ENCODE measurements at places on chromosomes 2 and 18. TPM values are rescaled to one million over a fixed set of nuclear protein-coding genes. Genes with fewer than 3 reads are reported as not detected.

GRCh38 chr2:185291035-185291647, 447.5 kb upstream of the FSIP2 start:
- no peak for DNase-seq

DNA sequence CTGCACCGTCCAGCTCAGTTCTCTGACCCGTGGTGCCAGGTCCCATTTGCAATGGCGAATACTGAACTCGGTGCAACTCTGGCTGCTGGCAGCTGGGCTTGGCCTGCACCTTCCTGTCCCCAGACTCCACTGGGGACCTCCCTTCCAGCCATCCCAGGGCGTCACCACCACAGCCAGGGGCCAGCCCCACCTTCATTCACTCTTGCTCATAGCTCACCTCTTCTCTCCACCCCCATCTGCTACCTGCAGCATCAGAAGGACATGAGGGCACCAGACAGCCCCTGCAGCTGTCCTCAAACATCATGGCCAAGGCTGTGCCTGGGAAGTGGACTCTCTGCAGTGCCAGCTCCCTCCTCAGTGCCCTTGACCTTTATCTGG, 16.2 kb upstream of the ALPI start:
- DNase-seq = peak; percentile 35

- DNase-seq = no peak
These were observed 11.9 kb downstream of the FABP1 start for GRCh38 chr2:88115825-88116518.

DNA sequence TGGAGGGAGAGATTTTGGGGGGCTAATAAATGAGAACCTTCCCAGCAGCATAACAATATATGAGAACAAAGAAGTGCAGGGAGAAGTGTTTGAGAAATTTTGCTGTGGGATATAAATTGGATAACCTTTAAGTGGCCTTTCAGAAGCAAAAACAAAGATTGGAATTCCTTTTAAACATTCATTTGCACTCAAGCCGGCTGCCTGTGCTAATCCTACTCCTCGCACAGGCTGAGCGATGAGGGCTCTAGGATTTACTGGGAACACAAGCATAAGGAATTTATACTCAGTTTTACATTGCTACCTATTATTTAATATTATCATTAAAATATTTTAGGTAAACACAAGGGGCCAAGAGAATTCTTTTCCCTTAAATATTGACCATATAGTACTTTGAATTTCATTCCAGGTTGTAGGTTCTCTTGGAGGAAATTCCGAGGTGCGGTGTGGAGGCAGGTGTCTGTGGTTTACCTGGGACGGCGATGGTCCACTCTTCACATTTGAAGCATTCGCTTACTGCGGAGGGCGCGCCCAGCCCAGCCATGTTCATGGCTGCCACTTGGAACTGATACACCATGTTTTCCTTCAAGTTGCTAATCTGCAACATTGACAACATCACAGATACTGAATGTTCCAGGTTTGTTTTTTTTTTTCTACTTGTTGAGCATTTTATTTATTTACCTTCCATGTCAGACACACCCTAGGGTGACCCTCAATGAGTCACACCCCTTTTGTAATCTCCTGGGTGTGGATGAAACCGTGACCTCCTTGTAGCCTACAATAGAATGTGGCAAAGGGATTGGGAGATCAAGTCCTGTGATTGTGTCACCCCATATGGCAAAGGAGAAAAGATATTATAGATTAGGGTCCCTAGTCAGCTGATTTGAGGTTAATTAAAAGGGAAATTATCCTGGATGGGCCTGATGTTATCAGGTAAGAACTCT, 100.1 kb downstream of the MYOM1 start:
- no peak for DNase-seq

DNA sequence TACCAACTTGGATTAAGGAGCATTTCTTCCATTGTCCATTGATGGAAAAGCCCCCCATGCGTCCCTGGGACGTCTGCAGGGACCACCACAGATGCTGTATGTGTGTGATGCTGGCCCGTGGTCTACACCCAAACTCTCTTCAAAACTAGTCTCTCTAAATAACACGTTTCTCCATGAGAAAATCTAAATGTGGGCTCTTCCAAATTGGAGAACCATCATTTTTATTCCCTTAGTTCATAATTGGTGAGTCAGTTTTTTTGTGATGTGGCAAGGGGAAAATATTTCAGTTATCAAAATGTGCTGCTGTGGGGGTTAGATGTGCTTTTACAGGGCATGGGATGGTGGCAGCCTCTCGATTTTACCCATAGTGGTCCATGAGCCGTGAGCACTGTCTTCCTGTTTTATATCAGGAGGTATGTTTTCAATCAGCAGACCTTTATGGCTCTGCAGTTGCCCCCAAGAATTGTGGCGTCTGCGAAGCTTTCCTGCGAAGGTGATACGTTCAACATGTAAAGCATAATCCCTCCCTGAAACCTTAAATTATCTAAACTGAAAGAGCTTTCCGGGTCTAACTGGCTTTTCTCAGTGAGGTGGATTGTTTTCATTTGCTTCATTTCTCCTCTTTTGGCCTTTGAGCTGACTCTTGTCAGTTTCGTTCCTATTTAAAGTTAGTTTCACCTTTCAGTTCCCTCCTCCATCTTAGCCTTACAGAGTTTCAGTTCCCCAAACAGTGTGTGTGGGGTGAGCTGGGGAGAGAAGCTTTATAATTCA, 78.4 kb downstream of the SETBP1 start:
- no peak for DNase-seq

DNA sequence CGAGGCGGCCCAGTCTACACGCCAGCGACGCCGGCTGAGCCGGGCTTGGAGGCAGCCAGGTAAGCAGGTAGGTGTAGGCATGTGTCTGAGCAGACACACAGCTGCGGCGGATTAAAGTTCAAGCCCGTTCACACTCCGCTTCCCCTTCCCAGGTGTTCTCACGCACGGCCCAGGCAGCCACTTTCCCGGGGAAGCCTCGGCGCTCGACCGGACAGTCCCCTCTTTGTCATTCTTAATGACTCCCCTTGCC, 367 bp downstream of the TGFA start:
- DNase-seq = no peak

GRCh38 chr2:6872394-6872793, 5.2 kb upstream of the RSAD2 start:
- no peak for DNase-seq

DNA sequence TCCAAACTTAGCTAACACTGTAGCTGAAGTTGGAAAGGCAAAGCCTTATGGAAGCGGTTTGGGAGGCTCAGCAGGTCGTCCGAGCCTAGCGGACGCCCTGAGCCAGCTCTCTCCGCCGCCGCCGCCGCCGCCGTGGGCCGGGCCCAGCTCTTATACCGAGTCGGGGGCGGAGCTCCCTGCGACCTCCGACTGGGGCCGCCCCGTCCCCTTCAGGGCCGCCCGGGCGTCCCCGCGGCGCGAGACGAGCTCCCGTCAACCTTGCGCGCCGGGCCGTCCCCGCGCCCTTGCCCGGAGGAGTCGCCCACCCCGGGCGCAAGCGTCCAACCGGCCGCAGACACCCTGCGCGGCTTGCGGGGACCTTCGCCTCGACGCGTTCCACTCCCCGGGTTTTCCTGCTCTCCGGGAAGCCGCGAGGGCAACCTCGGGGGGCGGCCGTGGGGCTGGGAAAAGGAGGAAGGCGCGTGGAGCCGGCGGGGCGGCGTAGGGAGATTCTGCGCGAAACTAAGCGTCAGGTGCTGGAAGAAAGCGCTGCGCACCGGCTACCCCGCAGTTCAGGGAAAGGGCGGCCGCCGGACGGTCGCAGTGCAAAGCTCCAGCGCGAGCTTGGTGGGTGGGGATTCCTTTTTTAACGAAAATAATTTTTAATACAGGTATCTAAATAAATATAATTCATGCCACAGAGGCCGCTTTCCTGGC, at the start of gene SLC40A1:
SLC40A1 (minus strand) TSS at position 129 of the 696 bp plus-strand sequence. CDS start 326 bp downstream, outside the sequence.
- peak; percentile 86 for DNase-seq

GRCh38 chr2:98876741-98877140, 59.3 kb downstream of the CRACDL start:
- DNase-seq = no peak

GRCh38 chr18:10405816-10406663, 48.4 kb upstream of the APCDD1 start:
- no peak for DNase-seq

GRCh38 chr18:8778386-8778785, 73.0 kb downstream of the MTCL1 start:
- no peak for DNase-seq

Gene REG3A
- polyA plus RNA-seq = not detected

Gene SERPINB7
- polyA plus RNA-seq = not detected

Gene PRSS56
- 0.82 TPM for polyA plus RNA-seq

Measured in psoas muscle (tissue), 8 donors.